ENCODE measurements at places on chromosomes 4 and X. TPM values are rescaled to one million over a fixed set of nuclear protein-coding genes. Genes with fewer than 3 reads are reported as not detected.

The AKAP4 gene
- total RNA-seq: not detected

The CT47C1 gene
- not detected for total RNA-seq

The FGA gene
- total RNA-seq: not detected

The ZNF141 gene
- total RNA-seq: 51.4 TPM

The STX18 gene
- 12.3 TPM for total RNA-seq

The CTAG1A gene
- total RNA-seq: not detected
